ENCODE measurements at places on chromosomes 3 and 15.

DNA sequence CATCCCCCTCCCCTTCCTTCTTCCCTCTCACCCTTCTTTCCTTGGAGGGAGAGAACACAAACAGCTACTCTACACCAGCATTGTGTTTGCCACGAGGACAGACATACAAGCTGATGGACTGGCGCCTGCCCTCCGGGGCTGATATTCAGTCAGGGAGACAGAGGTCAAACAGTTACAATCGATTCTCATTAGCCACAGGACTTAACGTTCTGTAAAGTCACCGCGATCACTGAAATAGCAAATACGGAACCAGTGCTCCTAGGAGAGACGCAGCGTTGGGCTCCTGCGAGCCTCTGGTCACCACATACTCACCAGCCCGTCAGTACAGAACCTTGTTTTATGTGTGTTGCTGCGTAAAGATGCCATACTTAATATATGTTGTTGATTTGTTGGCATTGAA, 108.8 kb downstream of the LRRK1 start:
- no peak for DNase-seq

DNA sequence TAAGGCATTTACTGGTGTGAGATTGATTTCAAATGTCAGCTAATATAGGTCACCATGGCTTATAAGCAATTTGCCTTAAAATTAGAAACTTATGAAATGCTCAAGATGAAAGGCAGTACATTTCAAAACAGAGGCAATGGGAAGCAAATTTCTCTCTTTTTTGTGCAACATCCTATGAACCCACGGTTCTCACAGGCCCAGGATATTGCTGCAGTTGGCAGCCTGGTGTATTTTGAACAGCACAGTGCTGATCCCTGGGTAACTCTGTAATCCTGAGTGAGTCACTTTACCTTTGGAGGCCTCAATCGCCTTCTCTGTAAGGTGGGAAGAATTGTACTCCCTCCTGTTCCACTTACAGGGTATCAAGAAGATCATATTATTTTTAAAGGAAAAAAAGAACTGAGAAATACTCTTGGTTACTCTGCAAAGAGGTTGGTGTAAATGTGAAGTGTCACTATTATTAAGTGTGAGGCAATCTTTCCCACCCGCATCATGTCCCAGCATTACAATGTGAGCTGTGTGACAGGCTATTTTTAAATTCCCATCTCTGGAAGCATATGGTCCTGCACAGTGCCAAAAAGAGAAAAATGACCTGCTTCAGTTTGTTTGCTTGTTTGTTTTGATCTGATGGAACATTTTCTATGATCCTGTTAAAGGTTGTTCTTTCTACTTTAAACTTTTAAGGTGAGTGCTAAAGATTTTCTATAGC, 190.1 kb upstream of the LPP start:
- peak; percentile 50 for DNase-seq

- no peak for DNase-seq
Measured at GRCh38 chr15:22974745-22975144, 5.4 kb downstream of the CYFIP1 start.

GRCh38 chr15:42964476-42964875, 43.9 kb upstream of the TTBK2 start:
- no peak for DNase-seq

DNA sequence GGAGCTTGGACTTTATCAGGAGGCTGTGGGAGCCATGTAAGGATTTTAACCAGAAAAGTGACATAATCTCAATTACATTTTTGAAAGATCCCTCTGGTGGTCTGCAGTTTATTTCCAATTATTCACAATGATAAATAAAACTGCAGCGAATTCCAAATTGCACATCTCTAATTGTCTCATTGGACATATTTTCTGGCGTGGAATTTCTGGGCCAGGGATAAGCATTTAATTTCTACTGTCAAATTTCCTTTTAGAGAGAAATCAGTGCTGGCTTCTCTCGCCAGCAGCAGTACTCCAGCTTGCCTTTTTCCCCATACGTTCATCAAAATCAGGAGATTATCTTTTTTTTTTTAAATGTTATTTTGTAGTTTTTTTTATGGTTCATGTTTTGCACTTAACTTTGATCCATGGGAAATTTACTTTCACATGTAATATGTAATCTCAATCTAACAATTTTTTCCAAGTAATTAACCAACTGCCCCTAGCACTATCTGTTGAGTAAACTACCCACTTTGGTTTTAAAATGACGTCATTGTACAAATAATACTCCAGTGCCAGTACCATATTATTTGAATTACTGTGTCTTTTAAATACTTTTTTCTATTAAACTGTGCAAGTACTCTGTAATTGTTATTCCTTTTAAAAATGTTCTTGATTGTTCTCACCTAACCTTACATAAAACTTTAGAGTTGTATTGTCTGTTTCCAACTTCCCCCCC, 251.8 kb downstream of the ADAMTSL3 start:
- no peak for DNase-seq

GRCh38 chr15:28178290-28178689, 79.2 kb upstream of the OCA2 start:
- DNase-seq, result peak; percentile 5

DNA sequence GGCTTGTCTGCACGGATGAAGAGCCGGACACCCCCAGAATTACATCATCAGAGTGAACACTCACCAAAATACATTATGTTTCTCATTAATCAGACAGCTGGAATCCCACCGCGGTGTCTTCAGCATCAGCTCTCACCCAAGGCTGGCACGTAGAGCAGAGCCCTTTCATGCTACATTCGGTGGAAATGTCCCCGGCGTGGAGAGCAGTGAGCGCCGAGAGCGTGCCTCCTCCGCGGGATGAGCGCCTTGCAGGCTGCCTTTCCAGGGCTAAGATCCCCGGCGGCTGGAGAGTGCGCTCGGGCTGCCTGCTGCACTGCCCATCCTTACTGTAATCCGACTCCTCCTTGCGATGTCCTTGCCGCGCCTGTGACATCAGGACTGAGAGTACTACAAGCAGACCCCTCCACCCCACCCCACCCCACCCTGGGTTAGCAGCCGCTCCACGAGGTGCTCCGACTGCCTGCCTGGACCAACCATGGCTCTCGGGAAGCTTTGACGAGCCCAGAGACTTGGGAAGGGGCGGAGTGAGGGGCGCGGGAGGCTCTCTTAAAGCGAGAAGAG, at the start of gene ZNF385D:
TSS of gene ZNF385D (minus strand) at position 380 of the 561 bp plus-strand sequence. CDS start at position 86, 294 bp downstream.
- peak; percentile 56 for DNase-seq
